Hematopoietic multipotent progenitor cell treated with erythropoietin and hydrocortisone succinate and interleukin-3 and kit ligand, for 17 days (in vitro differentiated cells): ENCODE measurements at places on chromosomes 2 and 18.

DNA sequence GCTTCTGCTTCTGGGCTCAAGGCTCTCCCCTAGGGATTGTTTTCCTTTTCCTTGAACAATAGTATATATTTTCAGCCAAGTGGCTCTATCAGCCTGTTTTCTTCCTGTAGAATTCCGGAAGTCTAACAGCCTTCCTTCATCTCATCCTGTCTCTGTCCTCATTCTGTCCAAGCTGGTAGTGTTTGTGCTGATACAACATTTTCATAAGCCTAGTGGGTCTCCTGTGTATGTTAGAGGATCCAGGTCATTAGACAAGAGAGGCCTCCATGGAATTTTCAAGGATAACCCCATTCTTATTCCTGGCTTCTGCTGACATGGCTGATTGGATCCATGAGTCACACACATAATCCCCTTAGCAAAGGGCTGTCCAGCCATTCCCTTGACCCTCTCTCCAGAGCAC is 467.6 kb downstream of the PTPRM start:
- no peak for DNase-seq

DNA sequence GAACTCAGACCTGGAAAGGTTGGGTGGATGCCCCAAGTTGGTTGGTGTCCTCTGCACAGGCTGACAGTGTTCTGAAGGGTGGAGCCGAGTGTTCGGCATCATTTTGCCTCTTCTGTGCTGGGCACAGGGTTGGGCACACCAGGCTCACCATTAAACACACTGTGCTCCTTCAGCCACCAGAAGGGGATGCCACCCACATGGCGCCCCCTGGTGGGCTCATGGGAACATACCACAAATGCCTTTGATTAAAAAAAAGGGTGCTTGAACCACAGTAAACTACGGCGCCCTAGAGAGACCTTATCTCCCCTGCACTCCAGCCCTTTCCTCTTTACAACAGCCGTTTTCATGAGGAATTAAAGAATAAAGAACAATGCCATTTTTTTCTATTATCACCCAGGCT is 89.4 kb downstream of the CELF4 start:
- peak; percentile 34 for DNase-seq

- no peak for DNase-seq
Measured at GRCh38 chr2:37349231-37349860, 4.9 kb downstream of the QPCT start.

- no peak for DNase-seq
Measured at GRCh38 chr2:240631548-240632305, 6.4 kb downstream of the GPR35 start.

DNA sequence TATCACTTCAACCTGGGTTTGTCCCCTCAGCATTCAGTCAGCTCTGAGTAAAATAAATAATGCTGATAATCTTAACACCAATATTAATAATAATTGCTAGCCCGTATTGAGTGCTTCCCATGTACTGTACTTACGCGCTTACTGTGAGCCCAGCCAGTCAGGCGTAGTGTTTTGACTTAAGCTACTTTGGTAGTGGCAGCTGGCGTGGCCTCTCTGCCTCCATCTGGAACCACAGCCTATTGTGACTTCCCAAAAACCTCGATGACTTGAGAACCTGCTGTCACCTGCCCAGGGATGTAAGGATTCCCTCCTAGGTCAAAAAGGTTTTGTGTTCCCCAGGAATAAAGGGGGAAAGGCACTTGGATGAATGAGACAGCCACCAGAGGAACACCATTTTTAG is 53.2 kb downstream of the SUMO1 start:
- DNase-seq = no peak

DNA sequence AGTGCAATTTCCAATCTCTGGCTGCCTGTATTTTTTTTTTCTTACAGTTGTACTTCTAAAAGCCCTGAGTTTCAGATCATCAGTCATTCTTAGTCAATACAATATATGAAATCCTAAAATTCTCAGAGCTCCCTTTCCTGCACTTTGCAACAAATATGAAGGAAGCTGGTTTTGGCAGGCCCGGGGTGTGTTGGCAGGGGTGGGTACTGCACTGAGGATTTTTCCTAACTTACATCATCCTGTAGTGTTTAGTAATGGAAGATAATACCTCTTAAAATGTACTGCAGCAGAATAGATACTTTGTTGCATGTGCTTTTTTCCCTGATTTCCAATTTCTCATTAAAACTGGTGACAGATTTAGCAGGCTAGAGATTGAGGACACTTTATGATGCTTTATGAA is 374.6 kb downstream of the PTH2R start:
- DNase-seq = no peak
